Sciatic nerve (tissue), 2 donors: ENCODE measurements at places on chromosomes 2 and 18.

DNA sequence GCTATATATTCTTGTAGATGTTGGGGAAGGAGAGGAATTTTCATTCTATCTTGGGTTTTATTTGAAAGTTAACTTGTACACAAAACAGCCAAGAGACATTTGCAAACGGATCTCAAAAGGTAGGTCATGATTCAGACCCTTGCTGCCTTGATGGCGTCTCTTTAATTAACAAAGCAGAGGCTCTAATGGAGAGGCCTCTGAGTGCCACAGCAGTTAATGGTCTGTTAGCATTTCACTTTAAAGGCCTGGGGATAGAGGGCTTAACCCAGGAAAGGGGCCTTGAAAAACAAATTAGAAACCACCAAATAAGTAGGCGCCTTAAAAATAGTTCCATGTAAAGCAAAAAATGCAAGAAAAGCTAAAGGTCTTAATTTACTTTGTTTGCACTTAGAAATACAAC, 836.9 kb upstream of the CELF4 start:
- DNase-seq = no peak

- DNase-seq = no peak
These were observed 70.8 kb upstream of the GATA6 start for GRCh38 chr18:22098563-22098989.

DNA sequence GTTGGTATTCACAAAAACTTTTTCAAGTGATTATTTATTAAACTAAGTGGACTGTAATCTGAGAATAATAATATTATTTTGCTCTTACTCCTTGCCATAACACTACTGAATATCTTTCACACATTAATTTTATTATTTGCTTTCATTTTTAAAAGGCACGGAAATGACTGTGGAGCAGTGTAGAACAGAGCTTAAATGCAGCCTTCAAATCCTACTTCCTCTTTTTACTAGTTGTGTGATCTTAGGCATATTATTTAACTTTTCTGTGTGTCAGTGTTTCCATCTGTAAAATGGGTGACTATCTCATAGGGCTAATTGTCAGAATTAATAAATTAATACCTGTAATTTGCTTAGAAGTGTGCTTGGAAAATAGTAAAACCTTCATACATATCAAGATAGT, 55.5 kb upstream of the SLC8A1 start:
- no peak for DNase-seq

- DNase-seq = peak; percentile 30
These were observed 87.4 kb upstream of the GPC1 start for GRCh38 chr2:240347949-240348500.

DNA sequence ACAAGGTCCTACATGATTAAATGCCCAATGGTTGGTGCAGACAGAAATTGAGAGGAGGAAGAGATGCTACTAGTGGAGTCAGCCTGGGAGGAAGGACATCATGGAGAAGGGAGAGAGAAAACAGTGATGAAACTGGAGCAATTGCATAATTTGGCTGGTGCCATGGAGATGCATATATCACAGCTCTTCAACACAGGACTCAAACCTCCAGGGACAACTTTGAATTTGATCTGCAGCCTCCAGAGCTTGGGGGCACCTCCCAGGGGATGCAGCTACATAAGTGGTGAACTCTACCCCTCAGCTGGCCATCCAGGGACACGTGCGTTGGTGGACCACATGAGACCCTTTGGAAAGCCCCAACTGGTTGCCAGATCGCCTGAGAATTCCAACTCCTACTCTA, 80.4 kb downstream of the CTAGE1 start:
- DNase-seq = no peak

- DNase-seq = no peak
These were observed 223.1 kb downstream of the CALCRL start for GRCh38 chr2:187224989-187225388.

DNA sequence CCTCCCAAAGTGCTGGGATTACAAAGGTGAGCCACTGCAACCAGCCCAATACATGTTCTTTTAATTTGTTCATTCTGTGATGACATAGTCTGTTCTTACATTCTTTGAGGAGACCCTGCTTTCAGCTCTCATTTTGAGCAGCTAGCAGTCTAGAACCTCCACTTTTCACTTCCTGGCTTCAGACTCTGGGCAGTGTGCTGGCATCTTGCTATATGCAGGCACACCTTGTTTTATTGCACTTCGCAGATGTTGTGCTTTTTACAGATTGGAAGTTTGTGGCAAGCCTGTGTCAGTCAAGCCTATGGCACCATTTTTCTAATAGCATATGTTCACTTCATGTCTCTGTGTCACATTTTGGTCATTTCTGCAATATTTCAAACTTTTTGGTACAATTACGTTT, 72.4 kb downstream of the PRKCE start:
- DNase-seq = no peak

DNA sequence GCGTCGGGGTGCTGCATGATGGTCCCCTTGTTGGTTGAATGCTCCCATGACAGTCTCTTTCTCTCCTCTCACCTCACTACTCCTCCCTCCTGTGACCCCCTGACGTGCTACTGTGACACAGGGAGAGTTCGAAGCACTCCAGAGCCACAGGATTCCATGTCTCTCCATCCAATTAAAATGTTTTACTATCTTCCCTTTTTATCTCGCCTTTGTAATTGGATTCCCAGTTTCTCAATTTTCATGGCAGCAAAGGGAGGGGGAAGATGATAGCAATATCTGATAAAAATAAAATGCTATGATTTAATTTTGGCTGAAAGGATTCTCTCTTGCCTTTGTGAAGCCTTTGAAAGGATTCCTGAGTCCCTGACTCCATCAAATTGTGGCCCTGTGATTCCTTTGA, 271.9 kb upstream of the SLC14A2 start:
- no peak for DNase-seq

GRCh38 chr18:38186491-38186890, 620.9 kb upstream of the CELF4 start:
- DNase-seq = no peak

DNA sequence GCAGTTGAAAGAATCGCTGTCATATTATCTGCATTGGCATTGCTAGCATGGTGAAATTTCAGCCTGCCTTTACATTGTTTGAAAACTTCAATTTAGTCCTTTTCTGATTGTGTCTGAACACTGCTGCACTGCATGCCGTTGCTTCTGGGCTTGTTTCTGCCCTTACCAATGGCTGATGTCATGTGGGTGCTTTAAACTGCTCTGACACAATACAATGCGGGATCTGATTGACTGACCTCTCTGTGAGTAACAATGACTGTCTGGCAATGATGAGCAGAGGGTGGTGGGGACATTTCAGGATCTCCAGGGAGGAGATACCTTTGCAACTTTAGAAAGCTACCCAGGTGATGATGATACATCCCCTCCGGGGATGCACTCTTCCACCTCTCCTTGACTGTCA, 119.5 kb upstream of the ZBTB14 start:
- no peak for DNase-seq

DNA sequence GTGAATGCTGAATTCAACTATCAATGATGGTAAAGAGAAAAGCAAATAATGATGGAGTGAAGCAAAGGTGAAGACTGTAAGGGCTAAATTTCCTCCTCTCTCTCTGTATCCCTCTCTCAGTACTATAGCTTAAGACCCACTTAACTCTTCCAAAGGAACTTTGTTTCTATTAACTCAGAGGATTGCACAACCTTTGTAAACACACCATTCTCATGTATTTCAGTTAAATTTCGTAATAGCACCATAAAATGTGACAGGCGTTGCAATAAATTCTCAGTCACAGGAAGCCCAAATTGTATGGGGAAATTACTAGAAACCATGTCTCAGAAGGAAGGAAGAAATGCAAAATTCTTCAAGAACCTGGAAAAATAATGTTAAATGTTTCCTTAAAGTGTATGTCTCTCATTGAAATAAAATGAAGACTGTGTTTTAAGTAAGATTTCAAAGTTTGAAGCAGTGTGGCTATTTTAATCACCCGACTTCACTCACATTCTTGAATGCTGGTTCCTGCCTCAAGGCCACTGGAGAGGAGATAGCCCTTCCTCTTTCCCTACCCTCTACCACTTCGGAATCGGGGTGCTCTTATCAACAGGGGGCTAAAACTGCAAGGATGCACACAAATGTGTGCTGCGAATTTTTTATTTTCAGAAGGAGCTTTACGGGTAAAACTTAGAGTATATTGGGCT, 112.1 kb downstream of the FTCDNL1 start:
- no peak for DNase-seq

- no peak for DNase-seq
These were observed 166.9 kb upstream of the KLF7 start for GRCh38 chr2:207332480-207333212.

GRCh38 chr2:192005211-192005610, 158.3 kb upstream of the CAVIN2 start:
- no peak for DNase-seq

GRCh38 chr2:221635949-221636348, 63.8 kb upstream of the EPHA4 start:
- no peak for DNase-seq

DNA sequence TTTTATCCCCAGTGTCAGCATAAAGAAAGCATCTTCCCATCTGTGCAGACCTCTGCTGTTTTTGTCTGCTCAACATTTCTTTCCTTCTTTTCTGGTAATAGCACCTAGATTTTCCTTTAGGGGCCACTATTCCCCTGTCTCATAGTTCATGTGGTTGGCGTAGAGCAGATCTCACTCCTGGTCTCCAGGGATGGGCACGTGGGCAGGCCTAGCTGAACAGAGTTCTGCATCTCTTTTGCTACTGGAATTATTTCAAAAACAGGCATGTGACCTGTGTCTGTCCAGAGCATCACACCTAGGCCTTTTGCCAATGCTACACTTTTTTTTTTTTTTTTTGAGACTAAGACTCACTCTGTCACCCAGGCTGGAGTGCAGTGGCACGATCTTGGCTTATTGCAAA, 17.7 kb upstream of the ICOS start:
- no peak for DNase-seq

GRCh38 chr2:167898340-167898739, 349.1 kb downstream of the STK39 start:
- no peak for DNase-seq

GRCh38 chr2:55120634-55121359, 70.5 kb upstream of the RTN4 start:
- DNase-seq = no peak

DNA sequence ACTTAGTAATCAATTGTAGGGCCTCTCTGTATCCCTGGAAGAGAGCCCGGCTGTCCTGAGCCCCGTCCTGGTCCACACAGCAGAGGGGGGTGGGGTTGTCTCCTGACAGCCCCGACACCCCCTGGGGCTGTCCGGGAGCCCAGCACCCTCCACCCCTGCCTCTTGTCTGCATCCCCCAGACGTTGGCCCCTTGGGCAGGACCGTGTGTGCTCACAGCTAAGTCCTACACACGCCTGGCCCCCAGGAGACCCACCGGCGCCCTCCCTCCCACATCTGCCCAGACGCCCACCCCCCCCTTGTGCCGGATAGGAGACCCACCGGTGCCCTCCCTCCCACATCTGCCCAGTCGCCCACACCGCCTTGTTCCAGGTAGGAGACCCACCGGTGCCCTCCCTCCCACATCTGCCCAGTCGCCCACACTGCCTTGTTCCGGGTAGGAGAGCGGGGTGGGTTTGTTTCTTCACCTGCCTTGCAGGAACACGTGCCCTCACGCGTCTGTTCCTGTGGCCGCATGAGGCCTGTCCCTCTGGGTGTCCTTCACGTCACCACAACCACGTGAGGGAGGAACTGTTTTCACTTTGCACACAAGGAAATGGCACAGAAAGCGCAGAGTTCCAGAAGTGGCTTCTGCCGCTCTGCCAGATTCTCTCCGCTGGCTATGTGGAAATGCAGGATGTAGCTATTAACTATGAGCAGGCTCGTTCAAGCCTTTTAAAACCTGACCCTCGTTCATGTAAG, 61.1 kb upstream of the NFATC1 start:
- no peak for DNase-seq

- DNase-seq = no peak
These were observed 142.7 kb downstream of the ATP9B start for GRCh38 chr18:79211844-79212243.
